Fibroblast of skin of right quadriceps (primary cell): ENCODE measurements at places on chromosomes 7 and 10.

GRCh38 chr10:112365451-112365850 lies 8.5 kb upstream of the ACSL5 start:
- no peak for DNase-seq

DNA sequence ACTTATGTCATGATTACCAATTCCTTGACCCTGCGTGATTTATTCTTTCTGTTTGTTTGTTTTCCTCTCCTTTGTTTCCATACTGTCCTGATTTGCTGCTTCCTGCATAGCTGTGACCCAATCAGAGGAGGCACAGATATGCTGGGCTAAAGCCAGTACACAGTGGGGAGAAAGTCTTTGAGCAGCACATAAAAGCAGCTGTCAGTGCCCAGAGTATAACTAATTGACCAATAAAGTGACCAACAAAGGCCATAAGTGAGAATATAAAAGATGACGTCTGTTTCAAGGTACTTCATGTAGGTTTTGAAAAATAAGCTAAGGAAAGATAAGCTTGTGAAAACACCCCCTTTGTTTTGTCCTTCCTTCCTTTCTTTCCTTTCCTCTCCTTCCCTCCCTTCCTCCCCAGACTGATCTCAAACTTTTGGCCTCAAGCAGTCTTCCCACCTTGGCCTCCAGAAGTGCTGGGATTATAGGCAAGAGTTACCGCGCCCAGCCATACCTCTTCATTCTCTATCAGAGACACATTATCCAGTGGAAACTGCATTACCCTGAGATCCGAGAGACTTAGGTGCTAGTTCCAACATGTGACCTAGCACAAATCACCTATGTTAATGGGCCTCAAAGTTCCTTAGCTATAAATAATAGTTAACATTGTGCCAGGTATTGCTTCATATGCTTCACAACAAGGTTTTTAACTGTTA lies 17.0 kb downstream of the BCAP29 start:
- DNase-seq = no peak

- DNase-seq = peak; percentile 30
These were observed 71.6 kb upstream of the GJD4 start for GRCh38 chr10:35533565-35533964.

- no peak for DNase-seq
These were observed 3.2 kb downstream of the TRIL start for GRCh38 chr7:28954946-28955345.

DNA sequence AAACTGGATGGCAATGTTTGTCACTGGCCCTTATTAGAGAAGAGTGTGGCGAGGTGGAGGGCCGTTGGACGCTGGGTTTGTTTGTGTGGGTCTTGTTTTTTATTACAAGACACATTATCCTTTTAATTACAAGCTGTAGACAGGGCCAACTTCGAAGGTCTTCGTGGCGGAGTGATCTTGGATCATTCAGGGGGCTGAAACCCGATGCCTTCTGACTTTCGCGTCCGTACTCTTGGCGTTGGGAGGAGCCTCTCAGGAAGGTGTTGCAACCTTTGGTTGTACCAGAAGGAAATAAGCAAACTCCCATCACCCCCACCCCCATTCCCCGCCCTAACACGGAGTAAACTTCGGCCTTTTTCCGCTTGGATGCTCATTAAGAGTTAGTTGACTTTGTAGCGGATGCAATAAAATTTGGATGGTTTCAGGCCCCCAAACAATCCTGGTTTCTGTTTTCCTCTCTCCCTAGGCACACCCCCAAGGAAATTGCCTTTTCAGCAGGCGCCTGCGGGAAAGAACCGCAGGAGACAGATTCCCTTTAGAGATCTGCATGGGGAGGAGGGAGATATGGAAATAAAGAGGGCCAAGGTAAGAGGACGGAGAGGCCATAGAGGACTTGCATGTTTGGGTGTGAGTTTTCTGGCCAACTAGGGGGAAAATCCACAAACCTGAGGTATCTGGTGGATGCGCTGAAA lies 294.5 kb upstream of the NFE2L3 start:
- peak; percentile 96 for DNase-seq

DNA sequence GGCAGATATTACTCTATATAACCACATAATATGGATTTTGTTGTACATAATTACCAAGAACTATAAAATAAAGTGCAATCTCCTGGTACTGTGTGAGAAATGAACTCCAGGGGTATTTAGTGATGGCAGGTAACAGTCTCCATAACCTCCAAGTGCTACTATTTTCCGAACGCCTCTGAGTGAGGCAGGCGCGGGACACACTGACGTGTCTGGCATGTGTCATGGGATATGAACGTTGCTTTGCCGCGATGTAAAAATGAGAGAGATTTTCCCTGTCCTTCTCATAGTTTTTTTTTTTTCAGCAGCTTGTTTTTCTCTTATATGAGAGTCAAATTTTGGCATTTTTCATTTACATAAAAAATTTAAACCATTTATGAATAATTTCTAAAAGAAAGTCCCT lies 3.6 kb downstream of the ADARB2 start:
- DNase-seq = no peak

- no peak for DNase-seq
These were observed 7.8 kb upstream of the BLNK start for GRCh38 chr10:96279191-96279641.

- no peak for DNase-seq
These were observed 45.4 kb upstream of the GRM3 start for GRCh38 chr7:86598311-86598710.

GRCh38 chr7:42745357-42746059 lies 166.4 kb downstream of the C7orf25 start:
- no peak for DNase-seq
